Osteoblast (primary cell): ENCODE measurements at places on chromosomes 12 and 14. TPM values are rescaled to one million over a fixed set of nuclear protein-coding genes. Genes with fewer than 3 reads are reported as not detected.

Gene FAM222A
- total RNA-seq: 0.29 and 0.36 TPM in 2 replicates

Gene A2M
- 2.2 and 2.9 TPM in 2 replicates for total RNA-seq

Gene RERG
- total RNA-seq: 0.29 TPM in 1 of 2 replicates, not detected in the other

Gene IL22
- total RNA-seq: not detected in 2 replicates

Gene SMIM10L1
- 6.8 and 6.9 TPM in 2 replicates for total RNA-seq

Gene FZD10
- total RNA-seq: not detected in 2 replicates

Gene PMCH
- not detected in 2 replicates for total RNA-seq

Gene YLPM1
- total RNA-seq: 39.8 and 41.5 TPM in 2 replicates
